ENCODE measurements at places on chromosomes 3 and 15. TPM values are rescaled to one million over a fixed set of nuclear protein-coding genes. Genes with fewer than 3 reads are reported as not detected.
A peak's percentile ranks its signal among the peaks of the same experiment; 100 is the strongest.

GRCh38 chr3:94063496-94064119 lies 747 bp downstream of the NSUN3 start:
- DNase-seq, result no peak

GRCh38 chr3:63095-63765 lies 133.3 kb upstream of the CHL1 start:
- no peak for DNase-seq

DNA sequence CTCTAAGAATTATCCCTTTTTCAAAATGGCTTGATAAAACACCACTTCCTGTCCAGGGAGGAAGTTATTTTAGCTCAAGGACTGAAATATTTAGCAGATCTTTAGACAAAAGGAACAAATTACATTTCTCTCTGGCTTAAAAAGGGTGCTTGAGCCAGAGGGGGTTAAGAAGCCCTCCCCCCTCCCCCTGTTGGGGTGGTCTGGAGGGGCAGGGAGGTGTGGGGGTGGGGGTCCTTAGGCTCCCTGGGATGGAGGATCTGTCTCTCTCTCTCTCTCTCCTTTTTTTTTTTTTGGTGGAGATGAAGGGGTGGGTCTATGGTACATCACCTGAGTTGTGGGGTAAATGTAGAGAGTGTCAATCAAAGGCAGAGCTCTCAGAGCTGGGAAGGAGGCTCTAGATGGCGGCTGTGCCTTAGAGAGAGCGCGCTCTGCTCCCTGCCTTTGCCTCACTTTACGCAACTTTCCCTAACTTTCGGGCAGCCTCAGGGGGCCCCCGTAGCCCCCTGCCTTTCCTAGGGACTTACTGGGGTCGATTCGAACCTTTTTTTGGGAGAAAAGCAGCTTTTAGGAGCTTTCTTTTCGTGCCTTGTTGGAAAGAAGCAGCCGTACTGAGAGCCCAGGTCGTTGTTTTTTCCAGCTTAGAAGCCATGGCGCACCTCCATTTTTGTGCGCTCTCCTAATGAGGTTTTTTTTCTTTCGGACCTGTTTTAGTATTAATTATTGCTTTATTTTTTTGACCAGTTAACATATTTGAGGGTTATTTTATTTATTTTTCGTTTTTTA lies at the start of gene CHD2:
Gene CHD2, plus strand, starts transcription at position 377 of the 783 bp plus-strand sequence. CDS start 914 bp downstream, outside the sequence.
- DNase-seq, result no peak

TRH gene
- total RNA-seq, result not detected

- DNase-seq, result no peak
Measured at GRCh38 chr15:92711457-92711831, 55.9 kb upstream of the FAM174B start.

DNA sequence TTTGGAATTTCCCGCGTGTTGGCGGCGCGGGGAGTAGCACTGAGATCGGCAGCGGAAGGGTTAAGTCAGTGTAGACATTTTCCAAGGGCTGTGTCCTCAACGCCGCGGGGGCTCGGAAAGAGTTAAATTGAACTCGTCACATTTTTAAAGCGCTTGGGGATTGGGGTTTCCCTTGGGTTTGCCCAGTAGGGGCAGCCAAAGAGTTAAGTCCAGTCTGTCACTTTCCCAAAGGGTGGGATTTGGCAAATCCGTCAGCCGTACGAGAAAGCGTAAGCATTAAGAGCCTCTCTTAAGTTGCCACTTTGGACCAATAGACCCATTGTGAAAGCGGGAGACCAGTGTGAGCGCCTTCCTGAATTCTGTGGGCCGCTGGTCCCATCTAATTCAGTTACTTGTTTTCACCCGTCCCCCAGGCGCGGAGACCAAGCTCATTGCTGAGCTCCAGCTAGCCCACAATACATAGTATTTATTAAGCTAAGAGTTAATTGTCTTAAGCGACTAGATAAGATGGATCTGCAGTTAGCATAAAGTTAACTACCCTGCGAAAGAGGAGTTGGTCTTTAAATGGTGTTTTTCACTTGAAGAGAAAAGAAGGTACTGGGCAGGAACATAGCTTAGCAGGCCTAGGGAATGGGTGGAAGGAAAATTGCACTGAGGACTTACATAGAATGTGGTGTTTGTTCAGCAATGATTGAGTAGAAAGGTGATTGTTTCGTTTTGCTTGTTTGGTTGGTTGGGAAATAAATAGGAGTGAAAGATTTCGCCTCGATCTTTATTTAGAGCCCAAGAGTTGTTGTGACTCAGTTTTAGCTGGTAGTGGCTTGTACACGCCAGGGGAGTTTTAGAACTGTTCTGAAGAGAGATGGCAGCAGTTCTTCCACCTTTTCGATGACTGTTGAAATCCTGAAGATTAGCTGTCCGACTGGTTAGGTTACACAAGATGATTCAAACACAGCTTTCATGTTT lies 932 bp downstream of the ARL8B start:
- DNase-seq, result peak; percentile 81

- no peak for DNase-seq
Measured at GRCh38 chr15:47674586-47675232, 42.6 kb upstream of the SEMA6D start.

GOLGA8B gene
- total RNA-seq, result 336 TPM

NAALADL2 gene
- 10.5 TPM for total RNA-seq

GRCh38 chr3:129623447-129624118 lies 17.1 kb upstream of the PLXND1 start:
- DNase-seq, result peak; percentile 85

- DNase-seq, result no peak
Measured at GRCh38 chr3:52259035-52259434, 13.5 kb downstream of the PPM1M start.

CDHR4 gene
- total RNA-seq, result 0.45 TPM

DNA sequence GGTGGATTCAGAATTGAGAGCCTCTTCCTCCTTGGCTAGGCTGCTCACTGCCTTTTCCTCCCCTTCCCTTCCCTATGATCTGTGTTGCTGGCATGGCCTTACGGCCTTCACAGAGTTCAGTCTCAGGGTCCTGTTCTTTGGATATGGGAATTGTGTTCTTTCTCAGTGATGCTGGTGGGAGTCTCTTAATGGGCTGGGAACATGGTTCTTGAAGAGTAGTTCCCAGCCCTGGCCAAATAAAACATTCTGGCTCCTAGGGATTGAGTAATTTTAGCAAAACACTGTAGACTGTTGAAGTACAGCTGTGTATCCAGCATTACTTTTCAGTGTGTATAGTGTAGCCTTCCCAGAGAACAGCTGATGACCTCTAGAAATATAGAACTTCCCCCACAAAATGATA lies 22.6 kb upstream of the FILIP1L start:
- DNase-seq, result no peak

GRCh38 chr3:40381904-40382616 lies 4.9 kb upstream of the ENTPD3 start:
- DNase-seq, result no peak

DNA sequence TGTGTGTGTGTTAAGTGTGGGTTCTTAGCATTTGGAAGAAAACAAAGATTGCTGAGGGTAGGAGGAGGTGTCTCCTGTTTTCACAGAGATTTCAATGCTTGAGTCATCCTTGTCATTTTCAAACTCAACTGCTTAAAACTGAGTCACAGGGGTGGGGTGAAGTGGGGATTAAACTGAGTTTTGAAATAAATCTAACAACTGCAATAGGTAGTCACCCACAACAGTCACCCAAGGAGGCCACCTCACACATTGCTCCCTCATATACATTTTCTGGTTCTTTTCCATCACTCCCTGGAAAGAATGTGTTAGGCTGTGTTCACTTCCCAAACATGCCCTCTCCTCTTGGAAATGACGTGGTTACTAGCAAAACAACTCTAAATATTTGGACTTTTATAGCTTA lies 187.7 kb upstream of the CMC1 start:
- DNase-seq, result no peak
